ENCODE measurements at places on chromosomes 12 and 14.

- DNase-seq = no peak
Observed at GRCh38 chr12:5912437-5913334, 32.4 kb downstream of the ANO2 start.

- no peak for DNase-seq
Observed at GRCh38 chr14:95931384-95931783, 54.8 kb downstream of the TUNAR start.

- no peak for DNase-seq
Observed at GRCh38 chr14:29724991-29725390, 202.7 kb downstream of the PRKD1 start.

- no peak for DNase-seq
Observed at GRCh38 chr12:108381787-108382436, 42.8 kb upstream of the CMKLR1 start.

DNA sequence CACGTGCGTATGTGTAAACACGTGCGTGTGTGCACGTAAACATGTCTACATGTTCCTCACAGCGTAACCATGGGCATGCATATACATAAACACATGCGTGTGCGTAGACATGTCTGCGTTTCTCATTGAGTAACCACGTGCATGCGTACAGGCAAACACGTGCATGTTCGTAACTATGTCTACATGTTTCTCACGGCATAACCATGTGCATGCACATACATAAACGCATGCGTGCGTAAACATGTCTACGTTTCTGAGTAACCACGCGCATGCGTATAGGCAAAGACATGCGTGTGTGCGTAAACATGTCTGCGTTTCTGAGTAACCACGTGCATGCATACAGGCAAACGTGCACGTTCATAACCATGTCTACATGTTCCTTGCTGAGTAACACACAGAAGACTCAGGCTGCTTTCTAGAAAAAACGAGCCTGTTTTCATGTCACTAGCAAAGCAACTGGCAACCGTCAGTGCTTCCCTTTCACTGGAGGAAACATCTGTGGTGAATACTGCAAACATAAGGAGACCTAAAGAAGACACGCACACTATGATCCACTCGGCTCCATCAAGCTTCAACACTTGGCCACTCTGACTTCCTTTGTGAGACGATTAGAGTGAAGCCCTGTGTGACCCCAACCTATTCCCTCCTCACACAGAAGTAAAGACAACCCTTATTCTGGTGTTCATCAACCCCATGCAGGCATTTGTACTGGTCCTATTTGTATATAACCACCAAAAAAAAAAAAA, 28.8 kb downstream of the POLE start:
- no peak for DNase-seq

- DNase-seq = no peak
Observed at GRCh38 chr14:89401241-89401640, 15.8 kb downstream of the FOXN3 start.

- no peak for DNase-seq
Observed at GRCh38 chr12:111227476-111228420, 141.1 kb downstream of the PHETA1 start.

GRCh38 chr12:107484230-107484629, 201.4 kb upstream of the PWP1 start:
- DNase-seq = no peak

GRCh38 chr14:25122211-25122610, 72.3 kb upstream of the STXBP6 start:
- no peak for DNase-seq

DNA sequence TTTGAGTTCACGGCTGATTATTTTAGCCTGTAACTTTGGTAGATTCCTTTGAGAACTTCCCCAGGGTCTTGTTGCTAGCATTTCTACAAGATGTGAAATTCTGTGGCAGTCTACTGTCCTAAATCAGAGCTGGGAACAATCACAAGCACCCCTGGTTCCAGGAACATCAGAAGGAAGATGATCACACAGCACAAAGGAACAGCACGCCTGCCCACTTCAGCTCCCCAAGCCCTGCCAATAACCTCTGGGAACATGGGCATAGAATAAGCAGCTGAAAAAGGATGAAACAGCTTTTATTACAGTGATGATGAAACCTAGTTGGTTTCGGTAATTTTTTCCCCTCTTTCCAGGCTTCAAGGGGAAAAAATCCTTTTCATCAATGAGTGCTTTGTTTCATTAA, 12.3 kb downstream of the GPR19 start:
- DNase-seq = no peak

- no peak for DNase-seq
Observed at GRCh38 chr14:55628426-55628825, 48.4 kb downstream of the KTN1 start.

DNA sequence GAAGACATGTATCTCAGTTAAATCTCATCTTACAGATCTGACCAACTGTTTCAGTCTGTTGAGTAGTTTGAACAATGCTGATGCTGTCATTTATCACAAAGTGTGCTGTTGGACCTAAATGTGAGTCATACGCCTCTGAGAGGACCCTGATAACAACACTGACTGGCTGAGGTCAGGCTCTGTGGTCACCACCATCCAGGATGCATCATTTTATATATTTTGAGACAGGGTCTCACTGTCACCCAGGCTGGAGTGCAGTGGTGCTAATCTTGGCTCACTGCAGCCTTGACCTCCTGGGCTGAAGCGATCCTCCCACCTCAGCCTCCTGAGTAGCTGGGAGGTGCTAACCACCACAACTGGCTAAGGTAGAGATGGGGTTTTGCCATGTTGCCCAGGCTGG, 181.0 kb upstream of the RGS6 start:
- DNase-seq = no peak

GRCh38 chr12:123237646-123238329, 4.6 kb downstream of the MTRFR start:
- DNase-seq = peak; percentile 49

DNA sequence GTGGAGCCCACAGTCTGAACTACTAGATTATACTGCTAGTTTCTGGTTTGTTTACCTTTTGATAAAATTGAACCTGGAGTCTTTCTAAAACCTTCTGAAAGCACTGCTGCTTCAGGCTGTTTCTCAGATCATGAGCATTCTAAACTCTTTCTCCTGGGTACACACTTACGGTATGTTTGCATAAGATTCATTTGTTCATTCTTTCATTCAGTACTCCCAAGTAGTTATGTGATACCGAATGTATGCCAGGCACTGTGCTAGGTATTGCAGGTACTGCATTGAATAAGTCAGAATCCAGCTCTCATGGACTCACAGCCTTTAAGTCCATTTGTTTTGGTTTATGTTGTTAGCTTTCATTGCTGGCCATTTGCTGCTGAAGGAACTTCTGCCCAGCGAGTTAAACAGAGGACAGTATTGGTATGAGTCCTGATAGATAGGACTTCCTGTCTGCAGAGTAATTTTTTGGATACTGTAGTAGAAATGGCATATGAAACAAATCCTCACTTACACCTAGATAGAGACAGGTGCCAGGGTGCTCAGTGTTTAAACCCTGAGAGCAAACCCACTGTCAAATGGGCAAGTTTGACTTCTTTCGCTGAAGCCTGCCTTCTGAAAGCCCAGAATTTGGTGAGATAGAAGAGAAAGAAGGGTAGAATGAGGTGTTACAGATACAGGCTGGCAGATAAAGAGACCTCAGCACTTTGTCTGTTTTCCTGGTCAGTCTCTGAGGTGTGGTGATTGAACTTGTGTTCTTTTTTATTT, 2.1 kb downstream of the SUSD6 start:
- DNase-seq = no peak

DNA sequence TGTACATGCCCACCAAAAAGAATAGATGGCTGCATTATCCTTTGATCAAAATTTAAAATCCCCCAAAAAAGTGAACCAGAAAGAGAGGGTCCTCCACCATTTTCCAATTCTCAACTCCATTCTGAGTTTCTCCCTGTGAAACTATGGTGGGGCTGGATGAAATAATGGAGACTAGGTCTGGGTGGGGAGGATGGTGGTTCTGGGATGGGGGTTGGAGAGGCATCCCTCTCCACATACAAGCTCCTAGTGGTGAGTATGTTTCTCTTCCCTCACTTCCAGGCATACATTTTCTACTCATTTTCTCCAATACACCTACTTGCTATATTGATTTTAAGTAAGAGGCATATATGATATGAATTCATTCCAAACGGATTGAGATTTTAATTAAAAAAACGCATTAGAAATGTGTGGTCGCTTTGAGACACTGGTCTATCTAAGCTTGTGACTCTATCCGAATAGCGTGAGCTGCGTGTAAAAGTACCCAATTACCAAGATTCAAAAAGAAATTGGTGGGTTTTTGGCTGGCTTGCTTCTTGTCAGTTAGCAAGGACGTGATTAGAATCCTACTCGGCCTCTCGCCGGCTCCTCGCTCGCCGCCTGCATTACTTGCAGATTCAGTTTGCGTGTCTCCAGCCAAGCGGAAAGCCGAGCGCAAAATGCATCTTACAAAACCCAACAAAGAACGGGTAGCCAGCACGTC, 3.4 kb downstream of the ASCL1 start:
- DNase-seq = no peak

DNA sequence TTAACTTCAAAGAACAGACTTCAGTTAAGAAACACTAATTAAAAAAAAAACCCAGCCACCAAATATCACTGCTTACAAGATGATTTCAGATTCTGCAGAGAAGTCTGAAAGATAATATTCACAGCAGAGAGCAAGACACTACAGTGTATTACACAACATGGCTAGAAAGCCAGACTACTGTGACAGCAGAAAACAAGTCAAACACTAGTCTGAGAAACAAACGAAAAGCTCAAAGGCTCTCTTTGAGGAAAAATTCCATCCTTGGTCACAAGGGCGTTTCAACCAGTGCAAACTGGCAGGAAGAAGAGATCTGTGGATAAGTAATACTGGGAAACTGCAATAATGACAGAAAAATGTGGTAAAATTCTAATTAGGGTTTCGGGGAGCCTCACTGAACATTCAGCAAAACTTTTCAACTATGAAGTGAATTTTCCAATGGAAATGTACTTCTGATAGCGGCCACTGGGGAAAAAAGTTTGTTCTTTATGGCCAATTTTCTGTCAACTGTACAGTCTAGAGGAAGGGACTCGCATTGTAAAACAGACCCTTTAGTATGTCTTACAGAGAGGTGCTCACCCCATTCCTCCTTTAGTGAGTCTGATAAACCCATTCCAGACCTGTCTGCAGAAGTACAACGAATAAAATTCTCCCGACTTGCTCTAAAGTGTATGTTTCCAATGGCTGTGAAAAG, 50.4 kb downstream of the ACADS start:
- no peak for DNase-seq

GRCh38 chr14:101713621-101714349, 47.7 kb upstream of the PPP2R5C start:
- DNase-seq = no peak

DNA sequence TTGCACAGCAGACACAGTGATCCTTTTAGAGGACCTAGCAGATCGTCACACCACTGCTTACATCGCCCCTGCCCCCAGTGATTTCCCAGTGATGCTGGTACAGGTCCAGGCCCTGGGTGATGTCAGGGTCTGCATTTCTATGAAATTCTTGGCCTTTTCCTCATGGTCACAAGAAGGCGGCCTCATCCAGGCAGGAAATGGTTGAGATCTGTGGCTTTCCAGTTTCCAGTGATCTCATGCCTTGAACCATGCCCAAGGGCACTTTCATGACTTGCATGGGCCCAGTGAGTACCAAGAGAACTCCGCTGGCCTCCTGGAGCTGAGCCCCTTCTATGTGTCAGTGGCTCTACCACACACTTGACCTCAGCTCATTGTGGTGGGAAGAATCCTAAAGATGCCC, 41.9 kb upstream of the BDKRB2 start:
- no peak for DNase-seq

DNA sequence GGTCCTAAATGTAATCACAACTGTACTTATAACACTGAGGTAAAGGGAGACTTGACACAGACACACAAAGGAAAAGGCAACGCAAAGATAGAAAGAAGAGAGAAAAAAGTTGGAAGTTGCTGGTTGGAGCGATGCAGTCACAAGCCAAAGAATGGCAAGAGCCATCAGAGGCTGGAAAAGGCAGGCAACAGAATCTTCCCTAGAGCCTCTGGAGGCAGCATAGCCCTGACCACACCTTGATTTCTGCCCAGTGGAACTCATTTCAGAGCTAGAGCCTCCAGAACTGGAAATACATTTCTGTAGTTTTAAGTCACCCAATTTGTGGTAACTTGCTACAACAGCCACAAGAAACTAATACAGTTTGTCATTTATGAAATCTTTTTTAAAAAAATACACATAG, 89.2 kb downstream of the PUS7L start:
- no peak for DNase-seq
